ENCODE measurements at places on chromosomes 5 and 9.

DNA sequence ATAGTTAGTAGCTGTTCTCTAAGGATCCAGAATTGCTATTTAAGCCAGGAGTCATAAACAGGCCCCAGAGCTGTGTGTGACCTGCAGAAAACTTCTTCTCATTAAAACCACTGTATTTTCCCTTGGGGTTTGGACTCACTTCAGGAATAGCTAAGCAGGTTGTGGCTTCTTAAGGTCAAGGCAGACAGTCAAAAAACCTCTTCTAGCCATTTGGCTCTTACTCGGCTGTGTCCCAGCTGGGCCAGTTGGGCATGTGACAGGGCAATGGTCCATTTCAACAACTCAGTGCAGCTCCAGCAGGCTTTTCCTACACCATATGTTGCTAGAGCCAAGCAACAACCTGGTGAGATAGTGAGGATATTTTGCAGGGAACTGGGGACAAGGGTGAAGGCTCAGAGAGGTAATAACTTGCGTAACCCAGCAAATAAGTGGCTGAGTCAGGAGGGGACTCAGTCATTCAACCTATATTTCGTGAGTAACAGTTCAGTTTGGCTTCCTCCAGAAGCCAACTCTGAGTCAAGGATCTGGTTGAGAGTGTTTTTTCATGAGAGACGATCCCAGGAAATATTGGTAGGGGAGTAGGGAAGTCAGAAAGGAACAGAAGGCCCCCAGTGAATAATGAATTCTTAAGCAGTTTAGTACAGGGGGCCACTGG lies 115.4 kb upstream of the PPP2R2B start:
- DNase-seq: no peak

DNA sequence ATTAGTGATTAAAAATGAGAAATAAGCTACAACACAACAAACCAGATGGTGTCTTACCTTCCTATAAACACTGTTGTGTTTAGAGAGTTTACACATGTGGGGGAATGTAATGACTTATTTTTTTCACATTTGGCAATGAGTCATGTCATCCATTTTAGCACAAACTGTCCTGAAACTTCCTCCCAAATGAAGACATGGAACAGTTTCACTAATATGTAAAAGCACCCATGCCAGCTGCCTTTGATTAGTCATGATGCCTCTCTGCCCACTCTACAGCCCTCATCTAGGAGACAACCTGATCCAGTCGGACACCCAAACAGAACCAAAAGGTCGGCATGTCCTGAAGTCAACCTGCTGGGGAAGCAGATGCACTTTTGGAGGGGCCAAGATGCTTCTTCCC lies 98.2 kb downstream of the SEMA5A start:
- no peak for DNase-seq

- DNase-seq: no peak
Observed at GRCh38 chr5:155353231-155353630, 339.7 kb downstream of the KIF4B start.

DNA sequence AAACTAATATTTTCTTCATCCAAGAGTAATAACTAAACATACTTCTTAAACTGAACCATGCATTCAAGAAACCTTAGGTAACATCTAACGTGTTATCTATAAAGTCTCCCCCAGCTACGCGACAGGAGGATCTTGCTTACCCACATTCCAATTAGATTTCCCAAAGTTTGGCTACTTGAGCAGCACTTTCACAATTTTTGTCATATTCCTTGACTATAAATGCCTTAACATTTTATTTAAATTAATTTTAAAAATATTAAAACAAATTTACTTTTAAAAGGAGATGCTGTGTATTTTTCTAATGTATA lies 25.3 kb upstream of the IFNE start:
- DNase-seq: no peak

GRCh38 chr5:67020096-67020615 lies 176.4 kb downstream of the CD180 start:
- DNase-seq: no peak

- DNase-seq: peak; percentile 94
Observed at GRCh38 chr9:33076046-33077004, at the start of gene SMU1. Gene SMU1, minus strand, starts transcription at chr9:33076674. Its CDS starts 66 bp downstream, at chr9:33076608.
